Caki2 (cell line): ENCODE measurements at places on chromosomes 16 and 17.

DNA sequence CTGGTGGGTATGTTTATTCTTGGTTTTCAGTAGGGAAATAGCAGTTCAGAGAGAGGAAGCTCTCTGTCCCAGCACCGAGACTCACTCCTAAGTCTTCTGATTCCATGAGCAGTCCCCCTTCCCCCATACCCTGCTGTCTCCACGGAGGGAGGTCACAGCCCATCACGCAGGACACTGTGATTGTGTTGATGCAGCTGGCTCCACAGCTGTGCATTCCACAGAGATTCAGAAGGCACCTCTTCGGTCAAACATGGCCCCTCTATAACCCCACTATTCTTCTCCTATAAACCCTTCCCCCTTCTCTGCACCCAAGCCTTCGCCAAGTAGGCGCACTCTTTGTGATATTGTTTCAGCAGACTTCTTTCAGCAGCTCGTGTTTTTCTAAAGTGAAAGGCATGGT is 104.3 kb upstream of the HLF start:
- no peak for DNase-seq

DNA sequence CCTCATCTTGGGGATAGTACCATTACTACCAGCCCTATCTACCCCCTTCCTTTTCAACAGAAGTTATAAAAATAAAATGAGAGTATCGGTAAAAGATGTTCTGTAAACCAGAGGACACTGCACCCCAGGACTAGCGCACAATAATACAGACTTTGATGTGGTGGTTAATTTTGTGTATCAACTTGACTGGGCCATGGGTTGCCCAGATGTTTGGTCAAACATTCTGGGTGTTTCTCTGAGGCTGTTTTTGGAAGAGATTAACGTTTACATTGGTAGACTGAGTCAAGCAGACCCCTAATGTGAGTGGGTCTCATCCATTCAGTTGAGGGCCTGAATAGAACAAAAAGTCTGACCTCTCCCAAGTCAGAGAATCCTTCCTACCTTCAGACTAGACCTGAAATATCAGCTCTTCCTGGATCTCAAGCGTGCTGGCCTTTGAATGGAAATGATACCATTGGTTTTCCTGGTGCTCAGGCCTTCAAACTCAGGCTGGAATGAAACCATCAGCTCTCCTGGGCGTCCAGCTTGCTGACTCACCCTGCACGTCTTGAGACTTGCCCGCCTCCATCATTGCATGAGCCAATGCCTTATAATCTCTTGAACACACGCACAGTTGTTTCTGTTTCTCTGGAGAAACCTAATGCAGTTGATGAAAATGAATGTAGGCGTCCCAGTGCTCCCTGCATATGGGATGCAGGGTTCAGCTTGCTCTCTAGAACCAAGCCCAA is 10.1 kb downstream of the MRM1 start:
- DNase-seq, result peak; percentile 51

GRCh38 chr16:89443727-89444084 is 46.7 kb downstream of the ANKRD11 start:
- DNase-seq, result no peak

DNA sequence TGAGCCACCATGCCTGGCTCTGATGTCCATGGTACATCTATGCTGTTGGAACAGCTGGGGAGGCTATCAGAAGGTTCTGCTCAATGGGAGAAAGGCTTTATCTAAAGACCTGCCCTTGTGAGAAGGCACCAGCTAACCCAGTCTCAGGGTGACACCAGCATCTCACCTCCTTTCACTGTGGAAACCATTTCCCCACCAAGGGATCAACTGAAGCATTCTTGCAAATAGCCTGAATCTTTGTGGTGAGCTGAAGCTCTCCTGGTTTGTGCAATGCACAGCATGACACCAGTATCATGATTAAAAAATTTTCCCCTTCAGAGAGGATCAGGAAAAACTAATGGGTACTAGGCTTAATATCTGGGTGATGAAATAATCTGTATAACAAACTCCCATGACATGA is 5.1 kb downstream of the CCL18 start:
- no peak for DNase-seq

DNA sequence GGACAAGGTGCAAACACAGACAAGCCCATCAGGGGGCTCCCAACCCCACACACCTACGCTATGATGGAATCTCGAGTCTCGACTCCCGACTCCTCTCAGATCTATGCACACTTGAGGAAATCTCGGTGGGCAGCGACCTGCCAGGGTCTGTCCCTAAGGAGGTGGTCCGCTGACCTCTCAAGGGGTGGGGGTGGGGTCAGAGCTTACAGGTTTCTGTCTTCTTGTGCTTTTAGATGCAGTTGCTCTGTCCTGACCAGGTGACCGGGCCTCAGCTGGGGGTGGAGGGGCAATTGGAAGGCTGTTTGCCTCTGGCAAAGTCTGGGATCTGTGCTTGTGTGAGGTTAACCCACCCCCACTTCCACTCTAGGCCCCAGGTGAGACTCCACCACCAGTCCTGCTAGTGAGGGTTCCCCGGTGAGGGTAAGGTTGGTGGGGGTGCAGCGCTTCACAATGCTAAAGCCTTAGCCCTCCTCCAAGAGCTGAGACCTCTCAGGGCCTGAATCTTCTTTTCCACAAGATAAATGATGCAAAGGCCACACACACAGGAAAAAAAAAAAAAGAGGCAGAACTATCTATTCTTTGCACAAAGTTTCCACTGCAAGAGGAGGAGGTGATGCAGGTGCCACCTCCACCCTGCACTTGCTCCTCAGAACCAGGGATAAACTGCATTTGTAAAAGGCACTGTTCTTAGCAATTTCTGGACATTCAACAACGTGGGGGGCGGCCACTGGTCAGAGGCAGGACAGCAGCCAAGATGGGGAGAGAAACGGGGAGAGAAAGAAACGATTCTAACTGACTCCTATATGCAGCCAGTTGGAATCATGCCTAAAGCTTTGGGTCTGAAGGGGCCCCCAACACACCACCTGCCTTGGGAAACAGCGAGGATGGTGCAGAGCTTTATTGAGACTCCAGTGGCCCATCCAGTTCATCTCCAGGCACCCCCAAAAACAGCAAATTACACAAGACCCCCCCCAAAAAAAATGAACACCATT is 4.1 kb downstream of the CISD3 start:
- DNase-seq, result no peak

DNA sequence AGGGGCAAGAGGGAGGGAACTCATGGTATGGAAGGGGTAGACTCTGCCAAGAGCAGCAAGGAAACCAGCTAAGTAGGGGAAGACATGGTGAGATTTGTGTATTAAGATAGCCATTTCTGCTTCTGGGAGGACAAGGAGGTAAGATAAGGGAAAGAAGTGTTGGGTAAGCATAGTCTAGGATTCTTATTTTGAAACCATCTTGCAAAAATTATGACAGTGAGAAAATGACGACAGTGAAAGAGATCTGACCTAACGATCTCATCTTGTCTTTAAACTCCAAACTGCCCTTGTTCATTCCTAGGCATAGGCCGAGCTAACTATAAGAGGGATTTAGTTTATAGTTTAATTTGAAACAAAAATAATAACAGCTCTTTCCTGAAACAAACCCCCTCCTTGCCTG is 5.6 kb upstream of the RBL2 start:
- DNase-seq, result no peak

- no peak for DNase-seq
Observed at GRCh38 chr16:4270595-4270994, 2.2 kb downstream of the TFAP4 start.

- DNase-seq, result no peak
Observed at GRCh38 chr17:79865351-79866210, 26.3 kb upstream of the CBX4 start.

GRCh38 chr17:68821860-68822696 is 133.1 kb downstream of the ABCA8 start:
- DNase-seq, result peak; percentile 72

- DNase-seq, result peak; percentile 64
Observed at GRCh38 chr16:15966836-15967546, 17.6 kb downstream of the ABCC1 start.

DNA sequence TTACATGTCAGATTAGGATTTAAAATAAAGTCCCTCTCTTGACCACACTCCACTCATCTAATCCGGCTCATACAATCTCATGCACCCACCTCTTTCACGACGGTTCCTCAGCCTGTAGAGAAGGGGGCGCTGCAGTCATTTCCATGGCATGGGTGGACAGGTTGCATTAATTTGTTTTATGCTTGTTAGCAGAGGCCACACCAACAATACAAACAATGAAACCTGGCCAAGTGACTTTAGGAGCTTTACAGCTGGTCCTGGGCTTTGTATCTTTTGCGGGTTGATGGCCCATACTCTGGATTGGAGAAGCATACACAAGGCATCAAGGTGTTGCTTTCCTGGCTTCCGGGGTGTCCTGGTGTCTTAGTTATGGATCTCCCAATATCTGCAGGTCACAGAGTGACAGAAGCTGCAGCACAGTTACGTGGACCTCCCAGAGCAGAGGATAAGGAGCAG is 9.7 kb upstream of the SNF8 start:
- no peak for DNase-seq

GRCh38 chr16:50276801-50277555 is 10.6 kb downstream of the ADCY7 start:
- DNase-seq, result no peak

DNA sequence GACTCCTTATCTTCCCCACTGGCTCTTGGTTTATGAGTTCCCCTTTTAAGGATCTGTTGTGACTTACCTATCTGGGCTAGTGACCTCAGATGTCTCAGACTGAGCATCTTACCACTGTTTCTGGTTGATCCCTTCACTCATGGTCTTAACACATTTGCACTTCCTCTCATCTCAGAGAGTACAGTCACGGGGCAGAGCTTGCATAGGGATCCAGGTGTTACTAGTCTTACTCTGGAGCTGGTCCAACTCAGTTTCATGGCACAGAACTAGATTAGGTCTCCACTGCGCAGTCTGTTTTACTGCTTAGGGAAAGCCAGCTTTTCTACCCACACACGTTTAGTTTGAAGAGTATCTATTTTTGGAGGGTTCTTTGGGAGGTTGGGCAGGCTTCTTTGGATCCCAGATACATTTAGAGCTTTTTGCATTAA is 10.2 kb downstream of the GABARAPL2 start:
- DNase-seq, result no peak

- DNase-seq, result no peak
Observed at GRCh38 chr17:31530391-31530985, 139.0 kb downstream of the RAB11FIP4 start.

GRCh38 chr16:57165938-57166337 is 19.9 kb downstream of the PSME3IP1 start:
- no peak for DNase-seq

DNA sequence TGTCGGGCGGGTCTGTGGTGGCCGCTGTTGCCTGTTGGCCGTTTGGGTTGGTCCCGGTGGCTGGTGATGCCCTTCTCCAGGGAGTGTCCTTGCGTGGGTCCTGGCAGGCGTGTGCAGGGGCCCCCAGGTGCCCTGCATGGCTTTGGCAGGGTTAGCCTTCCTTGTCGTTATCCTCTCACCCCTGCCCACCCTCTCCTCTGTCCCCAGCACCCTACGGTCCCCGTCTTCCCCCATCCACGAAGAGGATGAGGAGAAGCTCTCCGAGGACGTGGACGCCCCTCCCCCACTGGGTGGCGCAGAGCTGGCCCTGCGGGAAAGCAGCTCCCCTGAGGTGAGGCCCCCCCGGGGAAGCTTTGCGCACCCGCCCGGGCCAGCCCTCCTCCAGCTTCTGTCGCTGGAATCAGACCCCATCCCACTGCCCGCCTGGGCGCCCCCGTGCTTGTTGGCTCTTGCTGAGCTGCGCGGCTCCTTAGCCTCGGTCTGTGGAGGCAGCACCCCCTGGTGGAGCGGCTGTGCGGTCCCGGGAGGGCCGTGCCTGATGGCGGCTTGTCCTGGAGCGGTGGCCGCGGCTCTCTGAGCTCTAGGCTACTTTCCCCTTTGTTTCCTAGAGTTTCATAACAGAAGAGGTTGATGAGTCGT is 10.6 kb upstream of the NUDT16L1 start:
- peak; percentile 79 for DNase-seq

DNA sequence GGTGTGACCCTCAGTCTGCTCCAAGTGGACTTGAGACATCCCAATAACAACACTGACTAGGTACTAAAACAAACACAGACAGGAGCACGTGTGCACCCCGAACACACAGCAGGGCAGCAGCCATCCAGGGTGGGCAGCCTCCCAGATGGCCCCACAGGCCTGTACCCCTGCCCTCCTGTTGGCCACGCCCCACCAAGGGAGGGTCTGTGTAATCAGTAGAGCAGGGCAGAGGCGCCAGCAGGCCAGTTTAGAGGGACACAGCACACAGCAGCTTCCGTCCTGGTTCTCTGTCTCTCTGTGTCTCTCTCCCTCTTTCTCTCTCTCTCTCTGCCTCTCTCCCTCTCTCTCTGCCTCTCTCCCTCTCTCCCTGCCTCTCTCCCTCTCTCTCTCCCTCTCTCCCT is 21.4 kb downstream of the ACTG1 start:
- no peak for DNase-seq

DNA sequence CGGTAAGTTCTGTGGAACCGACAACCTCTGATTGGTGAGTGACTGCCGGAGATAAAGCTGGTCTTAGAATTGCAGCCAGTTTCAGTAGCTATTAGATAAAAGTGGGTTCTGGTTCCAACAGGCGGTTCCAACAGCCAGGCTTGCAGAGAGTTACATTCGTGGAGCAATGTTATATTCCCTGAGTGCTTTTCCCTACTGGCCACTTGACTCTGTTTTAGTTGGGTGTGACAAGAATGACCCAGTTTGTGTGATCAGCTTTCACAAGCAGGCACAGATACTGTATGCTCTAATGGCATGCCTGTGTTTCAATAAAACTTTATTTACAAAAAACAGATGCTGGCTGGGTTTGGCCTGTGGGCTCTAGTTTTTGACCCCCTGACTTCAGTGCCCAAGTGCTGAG is 196.6 kb downstream of the SNX29 start:
- no peak for DNase-seq

DNA sequence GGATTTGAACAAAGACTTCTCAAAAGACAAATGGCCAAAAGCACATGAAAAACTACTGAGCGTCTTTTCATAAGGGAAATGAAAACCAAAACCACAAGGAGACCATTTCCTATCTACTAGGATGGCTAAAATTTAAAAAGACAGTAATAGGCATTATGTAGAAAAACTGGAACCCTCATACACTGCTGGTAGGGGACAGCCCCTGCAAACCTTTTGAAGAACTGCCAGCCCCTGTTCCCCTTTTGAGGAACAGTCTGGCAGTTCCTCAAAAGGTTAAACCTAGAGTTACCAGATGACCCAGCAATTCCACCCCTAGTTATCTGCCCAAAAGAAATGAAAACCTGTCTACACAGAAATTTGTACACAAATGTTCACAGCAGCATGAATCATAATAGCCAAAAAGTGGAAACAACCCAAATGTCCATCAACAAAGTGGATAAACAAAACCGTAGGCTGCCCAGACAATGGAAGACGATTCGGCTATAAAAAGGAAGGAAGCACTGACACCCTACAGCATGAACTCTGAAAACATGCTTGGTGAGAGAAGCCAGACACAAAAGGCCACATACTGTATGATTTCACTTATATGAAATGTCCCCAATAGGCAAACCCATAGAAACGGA is 22.9 kb downstream of the CDIP1 start:
- DNase-seq, result no peak

DNA sequence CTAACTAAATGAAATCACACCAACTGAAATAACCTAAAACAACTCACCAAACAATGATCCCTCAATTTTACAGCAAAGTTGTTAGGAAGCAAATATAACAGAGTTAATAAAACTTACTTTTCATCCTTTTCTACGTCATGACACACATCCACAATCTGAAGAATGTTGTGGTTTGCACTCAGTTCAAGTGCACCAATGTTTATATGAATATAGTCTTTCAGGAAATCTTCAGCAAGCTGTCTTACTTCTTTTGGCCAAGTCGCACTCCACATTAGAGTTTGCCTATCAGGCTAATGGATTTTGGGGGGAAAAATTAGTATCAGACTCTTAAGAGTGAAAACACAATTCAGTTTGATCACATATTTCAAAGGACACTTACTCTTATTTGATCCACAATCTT is 3.3 kb downstream of the DDX5 start:
- DNase-seq, result no peak
